ENCODE measurements at places on chromosomes 4 and X.

DNA sequence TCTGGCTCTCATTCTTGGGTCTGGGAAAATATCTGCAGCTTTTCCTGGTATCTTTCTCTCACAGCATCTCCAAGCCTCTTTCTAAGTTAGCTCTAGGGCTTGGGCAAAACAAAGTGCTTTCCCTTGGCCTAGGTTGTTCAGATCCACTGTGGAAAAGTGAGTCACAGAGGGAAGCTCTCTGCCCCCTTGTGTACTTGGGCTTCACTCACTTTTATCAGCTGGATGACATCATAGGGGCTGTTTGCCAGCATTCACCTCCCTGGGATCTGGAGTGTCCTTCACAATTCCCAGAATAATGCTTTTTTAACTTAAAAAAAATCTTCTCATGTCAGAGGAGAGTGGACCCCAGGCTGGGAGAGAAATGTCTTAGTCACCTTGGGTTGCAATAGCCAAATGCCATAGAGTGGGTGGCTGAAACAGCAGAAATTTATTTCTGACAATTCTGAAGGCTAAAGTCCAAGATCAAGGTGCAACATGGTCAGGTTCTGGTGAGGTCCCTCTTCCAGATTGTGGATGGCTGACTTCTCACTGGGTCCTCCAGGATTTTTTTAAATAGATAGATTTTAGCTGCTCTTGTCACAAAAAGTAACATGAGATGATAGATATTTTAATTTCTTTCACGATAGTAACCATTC lies 247.8 kb downstream of the SH2D1A start:
- DNase-seq = no peak

DNA sequence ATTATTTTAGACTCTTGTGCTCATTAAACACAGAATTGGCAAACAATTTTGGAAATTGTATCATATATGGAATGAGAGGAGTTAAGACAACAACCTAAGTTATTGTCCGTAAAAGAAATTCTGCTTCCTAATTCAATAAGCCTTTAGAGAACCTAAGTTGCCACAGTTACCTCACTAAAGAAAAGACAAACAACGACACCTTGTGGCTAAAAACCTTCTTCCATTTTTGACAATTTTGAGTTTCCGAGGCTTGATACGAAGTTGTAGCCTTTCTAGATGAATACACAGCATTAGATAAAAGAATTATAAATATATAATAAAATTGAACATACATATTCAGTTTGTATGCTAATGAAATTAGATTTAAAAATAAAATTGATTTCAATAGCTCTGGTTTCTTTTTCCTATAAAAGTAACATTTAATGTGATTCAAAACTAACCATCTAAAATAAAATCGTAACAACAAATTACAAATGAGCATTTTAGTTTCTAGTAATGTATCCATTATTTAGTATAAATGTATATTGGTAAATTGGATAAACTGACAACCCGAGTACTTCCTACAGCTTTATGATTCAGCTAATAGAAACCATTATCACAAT lies 275.1 kb downstream of the GPM6A start:
- no peak for DNase-seq

GRCh38 chr4:126533146-126533805 lies 1099.5 kb upstream of the INTU start:
- no peak for DNase-seq

DNA sequence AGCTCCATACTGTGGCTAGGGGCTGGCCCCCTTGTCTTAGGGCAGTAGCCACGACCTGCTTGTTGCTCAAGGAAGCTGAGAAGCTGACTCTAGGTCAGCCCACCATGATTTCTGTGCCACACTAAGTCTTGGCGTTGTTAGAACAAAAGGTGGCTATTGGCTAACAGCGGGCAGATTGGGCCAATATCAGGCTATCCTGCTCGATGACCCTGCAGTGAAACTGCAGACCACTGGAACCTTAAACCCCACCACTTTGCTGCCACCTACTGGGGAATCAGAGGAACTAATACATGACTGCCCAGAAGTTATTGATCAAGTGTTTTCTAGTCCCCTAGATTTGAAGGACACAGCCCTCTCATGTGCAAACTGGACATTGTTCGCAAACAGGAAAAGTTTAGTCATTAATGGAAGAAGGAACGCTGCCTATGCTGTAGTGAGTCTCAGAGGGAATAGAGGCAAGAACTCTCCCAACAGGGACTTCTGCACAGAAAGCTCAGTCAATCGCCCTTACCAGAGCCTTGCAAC lies 17.0 kb upstream of the PAPSS1 start:
- DNase-seq = peak; percentile 25

GRCh38 chr4:83558680-83559079 lies 22.8 kb downstream of the GPAT3 start:
- no peak for DNase-seq

DNA sequence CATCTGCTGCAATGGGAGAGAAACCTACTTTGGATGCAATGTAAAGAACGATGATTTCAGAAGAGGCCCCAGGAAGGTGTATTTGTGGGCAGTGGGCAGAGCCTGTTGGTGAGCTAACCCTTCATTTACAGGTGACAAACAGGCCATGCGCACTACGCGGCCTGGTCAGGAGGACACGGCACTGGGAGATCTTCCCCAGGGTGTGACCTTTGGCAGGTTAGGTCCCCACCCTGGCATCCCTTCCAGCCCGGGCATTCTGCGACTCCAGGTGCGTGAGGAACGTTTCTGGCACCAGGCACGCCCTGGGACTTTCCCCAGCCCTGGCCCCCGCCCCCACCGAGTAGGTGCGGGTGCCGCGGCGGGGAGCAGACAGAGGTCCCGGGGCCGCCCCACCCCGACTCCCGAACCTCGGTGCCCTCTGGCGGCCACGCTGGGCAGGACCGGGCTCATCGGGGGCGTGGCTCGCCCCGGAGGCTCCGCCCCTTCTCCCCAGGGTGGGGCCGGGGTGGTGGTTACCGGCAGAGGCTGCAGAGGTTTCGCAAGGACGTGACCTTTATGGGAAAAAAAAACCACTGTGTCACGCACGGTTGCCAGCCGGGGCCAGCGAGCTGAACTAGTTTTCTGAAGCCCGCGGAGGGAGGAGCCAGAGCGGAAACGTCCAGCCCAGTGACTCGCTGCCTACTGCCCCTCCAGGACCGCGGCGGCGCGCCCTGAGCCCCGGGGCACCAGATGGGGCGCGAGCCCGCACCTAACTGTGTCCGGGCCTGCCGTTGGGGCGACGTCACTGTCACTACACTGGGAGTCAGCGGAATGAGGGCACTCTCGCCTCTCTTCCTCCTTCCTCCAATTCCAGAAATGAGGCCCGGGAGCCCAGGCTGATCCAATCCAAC lies 5.0 kb upstream of the NYX start:
- DNase-seq = peak; percentile 80

DNA sequence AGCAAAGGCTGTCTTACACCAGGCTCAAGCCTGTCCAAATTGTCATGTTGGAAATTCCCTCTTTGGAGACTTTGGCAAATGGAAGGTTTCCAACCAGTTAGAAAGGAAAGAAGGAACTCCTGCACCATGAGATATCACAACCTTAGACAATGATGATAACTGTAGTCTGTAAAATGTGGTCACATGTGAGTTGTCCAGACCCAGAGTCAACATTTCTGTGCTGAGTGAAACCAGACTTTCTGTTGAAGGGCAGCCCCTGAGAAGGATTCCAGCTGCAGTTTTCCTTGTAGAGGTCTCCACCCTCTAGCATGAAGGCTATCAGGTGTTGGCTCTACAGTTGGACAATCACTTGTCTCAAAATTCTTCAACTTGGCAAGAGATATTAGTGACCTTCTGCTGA lies 82.4 kb downstream of the SOX3 start:
- no peak for DNase-seq

DNA sequence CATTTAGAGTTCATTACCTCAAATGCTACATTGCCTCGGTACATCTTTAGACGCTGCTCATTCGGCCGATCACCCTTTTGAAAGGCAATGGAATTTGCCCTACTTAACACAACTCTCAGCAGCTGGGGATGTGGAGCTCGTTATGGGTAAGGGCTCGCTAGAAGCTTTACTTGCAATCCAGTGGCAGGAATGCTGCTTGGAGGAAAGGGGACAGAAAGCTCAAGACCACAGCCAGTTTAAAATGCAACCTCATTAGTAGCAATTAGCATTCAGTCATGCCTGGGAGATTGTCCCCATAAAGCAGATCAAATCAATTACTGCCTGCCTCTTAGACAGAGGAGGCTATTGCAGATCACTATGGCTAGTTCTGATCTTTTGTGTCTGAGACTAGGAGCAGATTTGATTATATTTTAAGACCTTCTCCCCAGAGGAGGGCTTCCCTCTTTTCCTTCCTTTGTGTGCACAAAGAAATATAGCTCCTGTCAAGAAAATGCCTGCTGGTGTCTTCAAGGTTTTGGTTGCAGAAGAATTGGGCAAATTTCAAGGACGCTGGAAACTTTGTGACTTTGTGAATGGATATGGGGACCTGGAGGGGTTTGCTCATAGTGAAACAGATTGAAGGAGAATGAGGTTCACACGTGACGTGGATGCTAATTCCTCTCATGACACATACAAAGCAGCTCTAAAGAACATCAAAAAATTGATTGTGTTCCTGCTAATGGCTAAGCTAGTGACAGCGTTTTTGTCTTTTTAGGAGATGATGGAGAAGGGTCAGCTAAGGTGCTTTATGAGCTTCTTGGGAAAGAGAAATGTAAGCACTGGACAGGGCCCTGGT lies 237.5 kb upstream of the GLRA2 start:
- no peak for DNase-seq

All from activated T-cell treated with anti-CD3 and anti-CD28 coated beads for 4 hours (primary cell).